ENCODE measurements at places on chromosomes 11 and 22. TPM values are rescaled to one million over a fixed set of nuclear protein-coding genes. Genes with fewer than 3 reads are reported as not detected.

GRCh38 chr11:45169310-45170072 is 23.1 kb downstream of the PRDM11 start:
- H3K27me3 ChIP-seq = no peaks in the 10 kb centered on the region
- no peak overlapping the region for H3K4me3 ChIP-seq
- no peak overlapping the region for H3K27ac ChIP-seq
- no peak for DNase-seq

EFEMP2 gene
- 8.8 TPM for total RNA-seq

OPCML gene
- total RNA-seq = 2.3 TPM

NECTIN1 gene
- total RNA-seq = 97.6 TPM

Data from H1 (cell line).